ENCODE measurements at places on chromosomes 2 and 18. TPM values are rescaled to one million over a fixed set of nuclear protein-coding genes. Genes with fewer than 3 reads are reported as not detected.

Gene OSR1
- not detected for polyA plus RNA-seq

Gene ELOA2
- not detected for polyA plus RNA-seq

Gene STRN
- 12.2 TPM for polyA plus RNA-seq

Gene TEX44
- polyA plus RNA-seq = not detected

Gene MYO7B
- polyA plus RNA-seq = 1.1 TPM

Gene GPR155
- polyA plus RNA-seq = 1.6 TPM

Gene TEKT4
- not detected for polyA plus RNA-seq

Gene CLIP4
- polyA plus RNA-seq = 13.3 TPM

Gene IL36RN
- not detected for polyA plus RNA-seq
